ENCODE measurements at places on chromosomes 11 and 22.

DNA sequence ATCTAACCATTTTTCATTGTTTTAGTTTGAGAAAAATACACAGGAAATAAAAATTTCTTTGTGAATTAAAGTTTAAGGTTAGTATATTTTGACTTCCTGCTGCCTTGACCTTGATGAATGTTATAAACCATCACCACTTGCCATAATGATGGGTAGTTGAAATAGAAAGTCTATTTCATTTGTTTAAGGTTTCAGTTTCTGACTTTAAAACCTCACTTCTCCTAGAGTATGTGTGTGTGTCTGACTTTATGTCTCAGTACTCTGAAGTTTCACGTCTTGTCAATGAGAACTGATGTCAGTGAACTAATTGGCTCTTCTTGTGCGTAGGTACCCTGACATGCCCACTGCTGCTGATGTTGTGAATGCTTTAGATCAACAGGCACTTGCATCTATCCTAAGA, 188.2 kb downstream of the METTL15 start:
- DNase-seq = no peak

DNA sequence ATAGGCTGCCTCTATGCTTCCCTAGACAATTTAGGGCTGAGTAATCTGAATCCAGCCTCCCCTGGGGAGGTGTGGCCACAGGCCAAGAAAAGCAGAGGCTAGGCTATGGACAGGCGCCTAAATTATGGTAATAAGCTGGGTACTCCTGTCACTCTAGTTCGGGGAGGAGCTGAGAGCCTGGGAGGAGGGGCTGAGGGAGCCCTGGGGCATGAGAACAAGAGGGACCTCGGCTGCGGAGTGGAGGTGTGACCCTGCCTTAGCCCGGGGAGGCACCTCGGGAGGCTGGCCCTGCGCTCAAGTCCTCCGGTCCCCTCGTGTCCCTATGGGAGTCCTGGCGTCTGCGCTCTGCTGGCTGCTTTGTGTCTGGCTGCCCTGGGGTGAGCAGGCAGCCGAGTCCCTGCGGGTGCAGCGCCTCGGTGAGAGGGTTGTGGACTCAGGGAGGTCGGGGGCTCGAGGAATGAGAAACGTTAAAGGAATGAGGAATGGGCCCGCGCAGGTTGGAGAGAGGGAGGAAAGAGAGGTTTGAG, at the start of gene OTOG:
TSS of gene OTOG (plus strand) at position 209 of the 527 bp plus-strand sequence. CDS start at position 323, 114 bp downstream.
- DNase-seq = no peak

DNA sequence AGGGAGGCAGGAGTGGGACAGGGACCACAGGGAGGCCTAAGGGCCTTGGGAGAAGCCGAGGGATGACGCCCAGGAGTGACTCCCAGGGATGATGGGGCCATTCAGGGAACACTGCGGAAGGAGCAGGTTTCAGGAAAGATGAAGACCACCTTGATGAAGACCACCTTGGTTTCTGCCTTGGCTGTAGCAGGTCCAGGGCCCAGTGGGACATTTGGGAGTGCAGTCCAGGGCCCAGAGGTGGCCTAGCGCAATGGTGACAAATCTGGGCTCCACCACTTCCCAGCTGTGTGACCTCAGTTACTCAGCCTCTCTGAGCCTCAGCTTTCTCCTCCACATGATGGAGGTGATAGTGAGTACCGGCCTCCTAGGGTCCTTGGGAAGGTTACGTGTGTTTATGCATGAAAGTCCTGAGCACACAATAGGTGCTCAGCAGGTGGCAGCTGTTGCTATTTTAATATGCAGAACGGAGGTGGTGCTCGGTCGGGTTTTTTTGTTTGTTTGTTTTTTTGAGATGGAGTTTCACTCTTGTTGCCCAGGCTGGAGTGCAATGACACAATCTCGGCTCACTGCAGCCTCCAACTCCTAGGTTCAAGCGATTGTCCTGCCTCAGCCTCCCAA, 770 bp downstream of the TSGA10IP start:
- no peak for DNase-seq

- no peak for DNase-seq
Observed at GRCh38 chr11:76850815-76851214, 9.9 kb upstream of the ACER3 start.

DNA sequence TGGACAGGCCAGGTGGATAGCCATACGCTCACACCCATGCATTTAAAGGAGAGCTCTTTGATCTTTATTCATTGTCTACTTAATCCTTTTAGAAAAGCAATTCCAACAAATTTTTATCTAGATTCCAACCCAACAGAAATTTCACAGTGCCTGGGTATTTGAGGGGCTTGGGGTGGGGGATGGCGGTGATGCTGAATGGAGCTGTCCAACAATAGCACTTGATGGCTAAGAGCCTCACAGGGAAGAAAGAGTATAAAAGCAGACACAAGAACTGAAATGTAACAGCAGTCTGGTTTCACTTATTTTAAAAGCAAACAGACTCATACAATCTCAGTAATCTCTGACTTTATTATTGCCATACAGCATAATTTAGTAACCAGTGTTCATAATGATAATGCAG, 101.8 kb upstream of the SORL1-AS1 start:
- DNase-seq = no peak

DNA sequence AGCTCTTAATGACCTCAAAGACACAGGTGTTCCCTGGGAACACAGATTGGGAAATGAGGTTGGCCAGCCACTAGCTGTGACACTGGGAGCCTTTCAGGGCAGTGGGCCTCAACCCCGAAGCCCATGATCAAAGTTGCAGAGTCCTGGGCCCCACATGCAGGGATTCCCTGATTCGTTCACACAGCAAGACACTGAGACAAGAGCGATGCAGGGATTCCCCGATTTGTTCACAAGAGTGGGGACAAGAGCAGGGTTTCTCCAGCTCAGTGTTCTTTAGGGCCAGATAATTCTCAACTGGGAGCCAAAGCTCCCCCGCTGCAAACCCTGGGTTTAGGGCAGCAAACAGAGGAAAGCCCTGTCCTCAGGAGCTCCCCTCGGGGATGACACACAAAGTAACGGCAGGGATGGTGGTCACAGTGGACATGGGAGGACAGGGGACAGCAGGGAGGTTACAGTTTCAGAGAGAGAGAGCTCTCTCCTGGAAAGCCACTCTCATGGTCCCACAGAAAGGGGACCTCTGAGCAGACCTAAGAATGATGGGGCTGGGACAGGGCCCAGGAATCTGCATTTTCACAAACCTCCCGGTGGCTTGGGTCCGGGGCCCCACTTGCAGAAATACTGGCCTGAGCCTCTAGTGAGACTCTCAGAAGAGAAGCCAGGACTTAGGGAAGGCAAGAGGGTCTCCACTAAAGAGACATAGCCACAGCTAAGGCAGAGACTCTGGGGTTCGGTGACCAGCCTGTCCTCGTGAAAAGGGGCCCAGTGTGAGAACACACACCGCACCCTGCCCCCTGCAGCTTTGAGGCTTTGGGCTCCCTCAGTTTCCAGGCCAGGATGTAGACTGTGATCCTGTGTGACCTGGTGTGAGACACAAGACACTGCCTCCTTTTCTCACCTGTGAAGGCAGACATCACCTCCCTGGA, 7.4 kb upstream of the GNAZ start:
- no peak for DNase-seq

DNA sequence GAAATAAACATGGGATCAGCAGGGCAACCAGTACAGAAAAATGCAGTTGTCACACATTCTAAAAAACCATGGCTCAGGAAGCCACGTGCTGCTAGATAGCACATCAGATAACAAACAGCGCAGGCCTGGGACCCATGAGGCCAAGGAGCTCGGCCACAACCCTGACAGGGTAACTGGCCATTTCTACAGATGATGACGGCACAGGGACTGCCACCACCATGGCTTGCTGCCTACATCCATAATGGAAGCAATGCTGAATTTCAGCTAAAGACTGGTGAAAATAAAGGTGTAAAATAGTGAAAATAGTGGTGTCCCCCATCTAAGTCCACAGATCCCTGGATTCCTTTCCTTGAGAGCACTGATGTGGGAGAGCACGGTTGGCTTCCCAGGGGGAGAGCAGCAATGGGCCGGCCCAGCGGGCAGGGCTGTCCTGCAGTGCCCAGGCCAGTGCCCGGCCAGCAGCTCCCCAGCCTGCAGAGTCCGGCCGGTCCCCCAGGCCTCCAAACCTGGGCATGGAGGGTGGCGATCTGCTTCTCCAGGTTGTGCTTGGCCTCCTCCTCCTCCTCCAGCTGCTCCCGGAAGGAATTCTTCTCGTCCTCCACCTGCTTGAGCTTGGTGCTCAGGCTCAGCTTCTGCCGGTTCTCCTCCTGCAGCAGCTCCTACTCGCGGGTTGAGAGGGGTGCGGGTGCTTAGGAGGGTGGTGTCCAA, 40.0 kb downstream of the APOL1 start:
- no peak for DNase-seq

DNA sequence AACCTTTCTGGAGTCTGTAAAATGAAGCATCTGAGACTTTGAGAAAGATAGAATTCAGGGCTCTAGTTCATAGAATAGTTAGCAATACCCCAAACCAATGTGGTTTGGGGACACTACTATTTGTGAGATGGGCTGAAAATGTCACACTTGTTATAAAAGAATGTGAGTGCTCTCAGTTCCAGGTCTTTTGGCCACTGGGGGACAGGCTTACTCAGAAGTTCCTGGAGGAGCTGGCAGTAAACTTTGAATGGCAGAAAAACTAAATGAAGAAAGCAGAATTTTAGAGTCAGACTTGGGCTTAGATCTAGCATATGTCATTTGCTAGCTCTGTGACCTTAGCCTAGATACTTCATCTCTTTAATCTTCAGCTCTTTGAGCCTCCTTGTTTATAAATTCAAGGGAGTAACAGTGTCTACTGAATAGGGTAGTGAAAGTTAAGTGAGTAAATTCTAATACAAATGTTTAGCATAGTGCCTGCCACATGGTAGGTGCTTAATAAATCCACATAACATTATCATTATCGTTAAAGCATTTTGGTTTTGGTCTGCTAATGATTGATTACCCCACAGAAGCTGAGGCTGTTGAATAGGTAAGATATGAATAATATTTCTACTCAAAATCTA, 3.7 kb downstream of the LYVE1 start:
- DNase-seq = no peak

DNA sequence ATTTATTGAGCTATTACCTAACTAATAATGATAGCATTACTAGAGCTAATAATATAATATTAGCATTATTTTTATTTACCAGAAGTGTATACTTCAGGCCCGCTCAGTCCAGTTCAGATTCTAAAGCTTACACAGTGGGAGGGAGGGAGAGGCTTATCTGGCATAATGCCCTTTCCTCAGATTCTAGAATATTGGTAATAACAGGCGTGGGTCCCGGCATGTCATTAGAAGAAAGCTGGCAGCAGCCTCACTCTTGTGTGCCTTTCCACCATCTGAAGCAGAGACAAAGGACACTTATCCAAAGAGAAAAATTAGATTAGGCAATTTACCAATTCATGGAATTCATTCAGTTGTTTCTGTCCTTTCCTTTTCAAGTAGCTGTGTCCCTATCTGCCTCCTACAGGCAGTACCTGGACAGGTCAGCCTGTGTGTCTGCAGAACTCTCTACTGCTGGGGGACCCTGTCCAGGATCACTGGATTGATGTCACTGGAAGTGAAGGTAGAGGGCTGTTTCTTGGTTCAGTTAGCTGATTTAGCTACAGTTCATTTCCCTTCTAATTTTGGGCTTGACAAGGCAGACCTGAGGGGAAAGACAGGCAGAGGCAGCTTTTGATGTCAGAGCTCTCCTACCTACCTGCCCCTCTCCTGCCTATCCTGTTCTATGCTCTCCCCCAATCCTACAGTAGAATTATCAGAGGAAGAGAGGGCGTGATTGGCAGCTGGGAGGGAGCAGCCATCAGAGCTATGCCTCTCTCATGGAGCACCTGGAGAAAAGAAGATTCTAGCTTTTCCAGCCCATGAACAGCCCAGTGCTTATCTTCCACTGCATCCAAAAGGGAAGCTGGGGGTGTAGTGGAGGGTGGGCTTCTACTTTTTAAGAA, 20.3 kb upstream of the CCDC90B start:
- DNase-seq = no peak

- no peak for DNase-seq
Observed at GRCh38 chr11:99277281-99277680, 256.5 kb downstream of the CNTN5 start.

DNA sequence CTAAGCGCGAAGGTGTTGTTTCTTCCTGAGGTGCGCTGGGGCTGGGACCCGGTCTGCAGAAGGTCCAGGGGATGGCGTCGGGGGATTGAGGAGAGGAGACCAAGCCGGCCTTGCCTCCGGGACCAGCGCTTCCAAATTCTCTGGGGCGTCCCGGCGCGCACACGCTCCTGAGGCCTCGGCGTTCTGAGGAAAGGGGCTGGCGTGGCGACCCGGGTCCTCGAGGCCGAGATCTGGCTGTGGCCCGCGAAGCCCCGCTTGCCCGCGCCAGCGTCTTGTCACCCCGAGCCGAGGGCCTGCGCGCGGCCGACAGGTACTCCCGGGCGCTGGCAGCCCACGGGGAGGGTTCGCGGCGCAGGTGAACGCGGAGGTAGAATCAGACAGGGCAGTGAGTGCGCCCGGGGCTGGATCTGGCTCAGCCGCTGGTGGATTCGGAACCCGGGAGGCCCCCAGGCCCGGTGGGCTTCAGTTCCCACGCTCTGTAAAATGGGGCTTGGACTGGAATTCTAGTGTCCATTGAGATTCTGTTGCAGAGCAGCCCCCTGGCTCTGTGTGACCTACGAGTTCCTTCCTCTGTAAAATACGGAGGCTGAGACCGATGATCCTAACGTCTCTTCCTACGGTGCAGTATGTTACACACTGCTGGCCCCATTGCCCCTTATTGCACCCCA, 14.7 kb downstream of the SSH3 start:
- DNase-seq = no peak

DNA sequence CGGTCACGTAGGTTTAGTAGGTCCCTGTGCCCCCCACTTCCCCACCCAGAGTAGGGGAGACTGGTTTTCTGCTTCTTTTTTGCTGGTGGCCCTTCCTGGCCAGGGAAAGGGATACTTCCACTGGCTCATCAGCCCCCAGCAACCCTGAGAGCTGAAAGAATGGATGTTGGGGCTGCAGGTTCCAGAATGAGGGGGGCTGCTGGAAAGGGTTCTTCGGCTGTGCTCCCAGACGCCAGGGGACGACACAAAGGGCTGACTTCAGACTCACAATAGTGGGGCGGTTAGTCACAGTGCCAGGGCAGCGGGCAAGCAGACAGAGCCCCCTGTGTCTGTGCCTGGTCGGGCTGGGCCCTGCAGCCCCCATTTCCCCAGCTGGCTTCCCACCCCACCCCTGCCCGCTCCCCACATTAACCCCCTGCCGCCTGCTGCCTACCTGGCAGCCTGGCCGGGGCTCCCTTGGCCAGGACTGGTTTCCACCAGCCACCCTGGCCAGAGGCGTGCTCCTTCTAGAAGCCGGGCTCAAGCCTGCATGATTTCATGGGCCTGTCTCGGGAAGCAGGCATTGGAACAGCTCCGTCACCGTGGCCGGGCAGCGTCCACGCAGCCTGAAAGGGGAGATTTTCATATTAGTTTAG, 79.1 kb upstream of the WNT7B start:
- DNase-seq = no peak

GRCh38 chr11:81203876-81204275, 1529.8 kb downstream of the FAM181B start:
- DNase-seq = no peak

DNA sequence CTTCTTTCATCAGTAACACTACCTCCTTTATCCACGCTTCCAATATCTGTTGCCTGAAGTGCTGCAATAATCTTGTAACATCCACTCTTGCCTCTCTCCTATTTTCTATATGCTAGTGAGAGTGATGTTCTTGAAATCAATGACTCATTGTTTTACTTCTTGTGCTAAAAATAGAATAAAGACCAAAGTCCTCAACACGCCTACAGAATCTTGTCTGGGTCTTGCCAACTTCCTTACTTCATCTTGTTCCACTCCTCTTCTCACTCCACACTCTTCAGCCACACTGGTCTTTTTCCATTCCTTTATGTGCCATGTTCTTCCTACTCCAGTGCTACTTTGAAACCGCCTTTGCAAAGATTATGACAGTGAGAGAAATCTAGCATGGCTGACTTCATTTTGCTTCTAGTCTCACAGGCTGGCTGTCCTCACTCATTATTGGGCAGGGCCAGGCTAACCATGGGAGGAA, 136.4 kb downstream of the CCDC81 start:
- no peak for DNase-seq

Measured in stimulated activated CD8-positive, alpha-beta memory T cell treated with anti-CD3 and anti-CD28 coated beads, Interleukin-4, amount 100 ng/mL, for 24 hours (primary cell).